ENCODE measurements at places on chromosomes 4 and X. TPM values are rescaled to one million over a fixed set of nuclear protein-coding genes. Genes with fewer than 3 reads are reported as not detected.

HAUS7 gene
- 24.6 TPM for total RNA-seq

ENPEP gene
- 2.4 TPM for total RNA-seq

SPANXB1 gene
- total RNA-seq: not detected

MGARP gene
- total RNA-seq: 0.69 TPM

GABRQ gene
- 2.6 TPM for total RNA-seq

KCNIP4 gene
- total RNA-seq: 30.4 TPM

DDIT4L gene
- total RNA-seq: not detected

TKTL2 gene
- not detected for total RNA-seq

MXRA5 gene
- 0.25 TPM for total RNA-seq

CXCL1 gene
- total RNA-seq: not detected

XG gene
- not detected for total RNA-seq

GRIA2 gene
- 21.3 TPM for total RNA-seq

HELQ gene
- total RNA-seq: 11.7 TPM

KLHL4 gene
- total RNA-seq: 39.9 TPM

CLCN5 gene
- 34.7 TPM for total RNA-seq

RPS6KA6 gene
- 36.0 TPM for total RNA-seq

ANXA3 gene
- not detected for total RNA-seq

RAI2 gene
- 1.4 TPM for total RNA-seq

CHRNA9 gene
- total RNA-seq: not detected

RAB40A gene
- total RNA-seq: 0.47 TPM

GAGE12J gene
- total RNA-seq: not detected

All from glutamatergic neuron (in vitro differentiated cells).